Hematopoietic multipotent progenitor cell treated with erythropoietin and hydrocortisone succinate and interleukin-3 and kit ligand, for 17 days (in vitro differentiated cells): ENCODE measurements at places on chromosomes 11 and 22.

DNA sequence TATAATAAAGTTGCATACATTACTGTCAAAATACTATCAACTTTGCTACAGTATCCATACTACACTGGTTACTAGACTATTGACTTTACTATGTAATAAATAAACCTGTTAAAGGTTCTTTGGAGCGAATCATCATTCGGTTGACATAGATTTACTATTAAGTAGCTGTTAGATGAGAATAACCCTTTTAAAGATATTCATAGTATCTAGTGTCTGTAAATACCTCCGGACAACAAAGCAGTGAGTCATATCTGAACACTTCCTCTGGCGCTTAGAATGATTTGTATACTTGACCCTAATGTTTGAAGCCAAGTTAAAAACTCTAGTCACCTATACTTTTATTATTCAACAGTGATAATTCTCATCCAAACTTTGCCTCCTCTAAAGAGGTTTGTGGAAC is 84.7 kb downstream of the MSANTD4 start:
- DNase-seq = no peak

- DNase-seq = no peak
Measured at GRCh38 chr22:34950489-34950888, 115.5 kb upstream of the ISX start.

DNA sequence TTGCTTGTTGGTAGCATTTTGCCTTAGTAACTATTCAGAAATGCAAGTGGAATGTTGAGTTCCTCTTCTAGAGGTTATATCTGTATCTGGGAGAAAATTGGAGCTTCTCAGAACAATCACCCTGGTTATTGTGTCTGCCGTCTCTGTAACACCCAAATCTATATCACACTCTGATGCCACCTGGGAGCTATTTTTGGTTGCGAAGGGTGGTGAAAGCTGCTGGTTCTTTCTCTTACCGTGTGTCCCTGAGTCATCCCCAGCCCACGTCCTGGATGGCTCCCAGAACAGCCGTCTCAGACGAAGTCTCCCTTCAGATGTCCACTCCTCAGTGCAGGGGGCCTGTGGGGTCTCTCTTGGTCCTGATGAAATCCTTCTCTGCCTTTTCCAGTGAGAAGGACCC is 83.5 kb downstream of the C22orf31 start:
- DNase-seq = no peak

DNA sequence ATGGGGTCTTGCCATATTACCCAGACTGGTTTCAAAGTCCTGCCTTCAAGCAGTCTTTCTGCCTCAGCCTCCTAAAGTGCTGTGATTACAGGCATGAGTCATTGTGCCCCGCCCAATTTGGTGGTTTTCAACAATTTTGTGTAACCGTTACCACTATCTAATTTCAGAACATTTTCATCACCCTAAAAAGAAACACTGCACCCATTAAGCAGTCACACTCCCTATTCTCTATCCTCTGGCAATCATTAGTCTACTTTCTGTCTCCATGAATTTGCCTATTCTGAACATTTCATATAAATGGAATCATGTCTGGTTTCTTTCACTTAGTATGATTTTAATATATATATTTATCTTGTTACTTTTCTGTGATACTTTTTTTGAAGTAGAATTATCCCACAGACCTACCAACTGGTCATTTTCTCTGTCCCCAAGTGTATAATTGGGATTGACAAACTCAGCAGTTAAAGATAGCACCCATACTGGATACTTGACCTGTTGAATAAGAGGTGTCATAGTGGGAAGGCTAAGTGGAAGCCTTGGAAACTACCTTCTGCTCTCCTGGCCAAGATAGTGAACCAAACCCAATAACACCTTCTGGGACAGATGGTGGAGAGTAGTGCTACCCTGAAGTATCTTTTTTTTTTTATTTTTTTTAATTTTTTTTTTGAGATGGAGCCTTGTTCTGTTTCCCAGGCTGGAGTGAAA is 64.8 kb downstream of the STIM1 start:
- DNase-seq = peak; percentile 60

- no peak for DNase-seq
Measured at GRCh38 chr11:60739114-60739513, 14.6 kb downstream of the MS4A18 start.

DNA sequence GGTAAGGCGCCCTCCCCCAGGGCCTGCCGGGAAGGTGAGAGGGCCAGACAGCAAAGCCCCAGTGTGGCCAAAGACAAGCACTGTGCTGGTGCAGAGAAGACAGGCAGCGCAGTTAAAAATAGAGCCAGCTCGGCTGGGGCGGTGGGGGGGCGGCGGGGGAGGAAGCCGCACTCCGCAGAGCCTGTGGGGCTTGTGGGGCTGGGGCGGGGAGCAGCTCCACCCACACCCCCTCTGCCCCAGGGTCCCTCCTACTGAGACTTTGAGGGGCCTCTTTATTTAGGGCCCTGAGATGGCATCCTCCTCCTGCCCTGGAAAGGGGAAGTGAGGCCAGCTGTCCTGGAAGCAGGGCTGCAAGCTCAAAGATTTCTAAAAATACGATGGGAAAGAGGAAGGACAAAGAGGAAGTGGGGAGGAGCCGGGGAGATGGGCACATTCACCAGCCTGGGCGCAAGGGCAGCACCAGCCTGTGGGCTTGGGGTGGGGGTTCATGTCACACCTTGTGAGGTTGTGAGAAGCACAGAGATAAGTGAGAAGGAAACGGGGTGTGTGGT is 2.6 kb downstream of the CYTH4 start:
- DNase-seq = no peak

DNA sequence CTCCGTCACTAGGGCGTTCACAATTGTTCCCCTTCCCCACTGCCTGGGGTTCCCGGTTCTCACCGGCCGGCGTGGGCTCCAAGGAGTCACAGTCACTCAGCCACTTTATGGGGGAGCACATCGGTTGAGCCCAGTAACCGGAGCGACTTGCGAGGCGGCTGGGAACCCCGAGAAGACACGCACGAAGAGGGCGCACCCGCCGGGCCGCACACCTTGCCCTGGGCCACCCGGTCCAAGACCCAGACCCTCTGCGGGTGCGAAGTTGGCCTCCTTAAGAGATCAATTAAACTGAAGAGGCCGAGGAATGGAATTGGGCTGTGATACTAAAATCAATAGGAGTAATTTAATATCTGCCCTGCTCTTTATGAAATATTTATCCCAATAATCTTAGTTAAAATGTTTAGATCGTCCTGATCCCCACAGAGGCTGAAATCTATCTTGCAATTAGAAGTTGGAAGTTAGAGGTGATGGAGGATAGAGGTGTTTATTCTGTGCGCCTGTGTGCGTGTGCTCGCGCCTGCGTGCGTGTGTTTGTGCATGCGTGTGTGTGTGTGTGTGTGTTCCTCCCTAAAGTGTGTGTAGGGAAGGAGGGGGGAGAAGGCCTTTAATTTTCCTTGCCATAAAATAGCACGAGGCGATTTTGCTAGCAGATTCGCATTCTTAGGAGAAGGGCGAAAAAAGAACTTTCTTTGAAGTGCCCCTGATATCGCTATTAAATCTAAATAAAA is 954 bp upstream of the MN1 start:
- DNase-seq = no peak

GRCh38 chr11:44047931-44048431 is at the start of gene ACCSL:
ACCSL (plus strand) TSS chr11:44047981; CDS start chr11:44048037, 56 bp downstream.
- no peak for DNase-seq

GRCh38 chr22:23276656-23277582 is 96.6 kb downstream of the BCR start:
- no peak for DNase-seq

DNA sequence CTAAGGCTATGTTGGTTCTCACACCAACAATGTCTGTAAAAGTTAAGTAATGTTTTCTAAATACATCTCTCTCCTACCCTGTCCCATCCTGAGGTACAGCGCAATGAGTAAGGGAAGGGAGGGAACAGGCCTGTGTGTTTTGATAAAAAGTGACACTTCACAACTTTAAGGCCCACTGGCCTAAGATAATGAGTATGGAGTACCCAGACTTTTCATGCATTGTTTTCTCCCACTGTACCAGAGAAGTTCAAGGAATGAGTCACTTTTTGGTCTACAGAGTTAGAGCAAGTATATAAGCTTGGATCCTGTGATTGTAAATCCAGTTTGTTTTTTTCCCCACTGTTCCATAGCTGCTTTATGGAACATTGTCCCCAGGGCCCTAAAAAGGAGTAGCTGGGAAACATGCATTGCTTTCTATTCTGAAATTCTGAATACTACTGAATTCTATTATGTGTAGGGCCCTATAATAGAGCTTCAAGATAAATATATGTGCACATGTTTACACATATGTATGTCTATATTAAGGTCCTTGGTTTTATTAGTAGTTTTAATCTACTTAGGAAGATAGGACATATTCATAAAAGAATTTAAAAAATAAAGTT is 29.8 kb downstream of the KCNE3 start:
- peak; percentile 74 for DNase-seq

DNA sequence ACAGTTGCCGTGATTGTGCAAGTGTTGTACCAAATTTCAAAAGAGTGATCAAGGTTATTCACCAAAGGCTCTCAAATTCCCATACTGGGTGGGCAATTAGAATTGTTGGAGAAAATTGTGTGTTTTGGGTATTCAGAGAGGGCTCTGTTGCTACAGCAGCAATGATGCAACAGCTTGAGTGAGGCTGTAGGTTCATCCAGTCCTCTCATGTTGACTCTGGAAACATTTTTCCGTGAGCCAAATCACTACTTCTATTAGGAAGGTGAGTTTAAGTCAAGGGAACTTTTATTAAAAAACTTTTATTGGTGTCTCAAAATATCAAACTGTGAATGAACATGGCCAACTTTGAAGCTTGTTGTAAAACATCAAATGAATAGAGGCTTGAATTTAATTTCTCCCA is 116.5 kb downstream of the CD44 start:
- no peak for DNase-seq

DNA sequence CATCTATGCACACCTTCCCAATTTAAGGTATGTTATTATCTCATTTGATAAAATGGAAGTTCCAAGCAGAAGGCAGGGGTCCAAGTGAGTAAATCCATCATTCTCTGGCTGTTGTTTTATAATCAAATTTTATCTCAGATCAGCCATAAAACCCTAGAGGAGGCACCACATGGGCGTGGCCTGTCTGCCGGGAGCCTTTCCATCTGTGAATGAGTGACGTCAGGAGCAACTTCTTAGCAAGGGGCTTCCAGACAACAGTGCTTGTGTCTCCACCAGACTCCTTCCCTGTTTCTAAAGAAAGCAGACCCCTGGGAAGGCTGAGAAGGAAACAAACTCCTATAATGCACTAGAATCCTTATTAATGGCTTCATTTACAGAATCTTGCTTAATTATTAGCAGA is 13.5 kb downstream of the SEZ6L start:
- no peak for DNase-seq

- DNase-seq = no peak
Measured at GRCh38 chr22:17601031-17601430, 27.5 kb downstream of the ATP6V1E1 start.

DNA sequence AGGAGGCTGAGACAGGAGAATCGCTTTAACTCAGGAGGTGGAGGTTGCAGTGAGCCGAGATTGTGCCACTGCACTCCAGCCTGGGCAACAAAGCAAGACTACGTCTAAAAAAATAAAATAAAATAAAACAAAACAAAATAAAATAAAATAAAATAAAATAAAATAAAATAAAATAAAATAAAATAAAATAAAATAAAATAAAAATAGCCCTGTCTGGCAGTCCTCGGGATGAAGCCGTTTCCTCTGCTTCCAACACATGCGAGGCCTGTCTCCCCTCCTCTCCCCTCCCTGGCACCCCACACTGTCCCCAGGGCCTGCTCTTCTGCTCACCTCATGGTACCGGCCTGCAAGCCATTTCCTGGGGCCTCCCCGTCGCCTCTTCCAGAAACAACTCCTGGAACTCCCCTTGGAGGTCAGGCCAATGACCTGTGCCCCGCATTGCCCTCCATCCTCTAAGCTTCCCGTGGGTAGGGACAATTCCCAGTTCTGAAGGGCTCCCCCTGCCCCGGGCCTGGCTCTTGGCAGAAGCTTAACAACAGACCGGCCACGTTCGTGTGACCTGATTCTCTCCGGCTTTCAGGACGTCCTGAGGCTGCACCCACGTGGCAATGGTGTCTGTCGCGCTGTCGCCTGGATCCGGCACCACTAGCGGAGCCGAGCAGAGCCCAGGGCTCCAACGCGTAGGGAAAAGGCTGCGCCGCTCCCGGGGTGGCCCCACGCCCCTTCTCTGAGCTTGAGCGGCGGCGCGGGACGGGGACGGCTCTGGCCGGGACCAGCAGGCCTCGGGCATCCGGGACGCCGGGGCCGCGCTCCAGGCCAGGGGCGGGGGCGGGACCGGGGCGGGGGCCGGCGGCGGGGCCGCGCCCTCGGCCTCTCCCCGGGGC is 456 bp upstream of the PARVB start:
- DNase-seq = peak; percentile 40

GRCh38 chr22:33894036-33894435 is 26.2 kb downstream of the LARGE1 start:
- no peak for DNase-seq

DNA sequence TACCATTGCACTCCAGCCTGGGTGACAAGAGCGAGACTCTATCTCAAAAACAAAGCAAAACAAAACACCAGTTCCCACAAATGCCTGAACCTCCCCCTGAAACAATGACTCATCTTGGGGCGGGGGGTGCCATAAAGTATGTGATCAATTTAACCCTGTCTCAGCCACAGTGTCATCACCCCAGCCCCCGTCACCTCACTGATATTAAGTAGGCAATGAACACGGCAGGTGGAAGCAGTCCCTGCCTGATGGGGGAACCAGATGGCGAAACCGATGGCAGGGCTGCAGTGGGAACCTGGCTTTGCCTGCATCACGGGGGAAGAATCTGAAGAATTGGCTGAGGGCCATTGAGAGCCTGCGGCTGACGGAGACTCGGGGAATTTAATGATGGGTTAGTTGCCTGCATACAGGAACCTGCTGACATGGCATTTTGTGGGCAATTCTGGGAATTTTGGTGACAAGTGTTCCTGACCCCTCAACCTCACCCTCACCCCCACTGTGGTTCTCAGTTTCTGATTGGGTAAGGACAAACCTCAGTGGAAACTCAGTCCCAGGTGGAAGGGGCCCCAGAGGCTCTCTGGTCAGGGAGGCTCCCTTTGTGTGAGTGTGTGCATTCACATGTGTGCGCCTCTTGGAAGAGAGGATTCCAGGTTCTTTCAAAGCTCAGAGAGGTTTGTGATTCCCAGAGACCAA is 39.1 kb upstream of the SHISAL1 start:
- no peak for DNase-seq
